ENCODE measurements at places on chromosomes 1 and 21.

GRCh38 chr1:227042292-227042691 is 102.2 kb downstream of the COQ8A start:
- no peak for DNase-seq

DNA sequence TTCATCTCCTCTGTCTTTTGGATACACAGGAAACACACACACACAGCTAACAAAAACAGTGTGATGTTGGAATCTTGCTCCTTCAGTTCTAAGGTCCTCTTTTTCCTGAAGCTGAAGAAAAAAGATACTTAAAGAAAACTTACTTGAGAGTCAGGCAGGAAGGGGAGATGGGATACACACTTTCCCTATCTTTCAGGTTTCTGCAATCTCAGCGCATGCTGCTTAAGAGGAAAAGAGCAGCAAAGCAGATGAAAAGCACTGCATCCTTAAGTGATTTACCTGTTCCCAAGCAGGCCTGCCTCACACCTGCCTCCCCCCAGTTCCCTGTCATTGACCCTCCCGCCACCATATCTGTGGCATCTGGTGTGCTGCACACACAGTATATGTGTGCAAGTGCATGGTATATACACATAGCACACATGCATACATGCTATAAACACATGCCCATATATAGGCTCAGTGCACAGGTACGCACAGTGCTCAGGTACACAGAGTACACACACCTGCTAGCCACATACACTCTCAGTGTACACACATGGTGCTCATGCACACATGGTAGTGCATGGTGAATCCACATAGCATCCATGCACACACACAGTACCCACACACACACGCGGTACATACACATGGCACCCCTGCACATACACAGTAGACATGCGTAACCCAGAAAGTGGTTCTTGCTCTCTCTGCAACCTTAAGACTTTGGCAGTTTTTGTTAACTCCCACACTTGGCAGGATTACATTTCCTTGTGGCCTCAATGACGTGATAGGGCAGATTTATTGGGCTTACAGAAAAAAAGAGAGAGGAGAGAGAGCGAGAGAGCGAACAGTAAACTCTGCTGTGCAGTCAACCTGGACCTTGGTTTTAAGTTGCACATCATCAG is 166.9 kb downstream of the TOMM20 start:
- no peak for DNase-seq

DNA sequence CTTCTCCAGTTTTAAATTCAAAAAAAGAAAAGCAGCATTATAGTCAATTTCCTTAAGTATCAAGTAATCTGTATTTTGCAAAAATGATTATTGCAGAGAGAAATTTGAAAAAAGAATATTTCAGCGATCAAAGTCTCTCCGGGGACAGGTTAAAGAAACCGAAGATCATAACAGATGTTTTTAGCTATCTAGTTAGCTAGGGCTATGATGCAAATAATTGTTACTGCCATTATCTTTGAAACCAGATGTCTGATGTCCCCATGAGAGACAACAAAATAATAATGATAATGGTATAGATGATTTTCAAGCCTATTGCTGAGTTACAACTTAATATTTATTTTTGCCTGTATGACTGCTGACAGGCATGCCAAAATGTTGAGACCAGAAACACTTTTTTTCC is 1326.0 kb downstream of the PLA2G4A start:
- DNase-seq, result no peak

DNA sequence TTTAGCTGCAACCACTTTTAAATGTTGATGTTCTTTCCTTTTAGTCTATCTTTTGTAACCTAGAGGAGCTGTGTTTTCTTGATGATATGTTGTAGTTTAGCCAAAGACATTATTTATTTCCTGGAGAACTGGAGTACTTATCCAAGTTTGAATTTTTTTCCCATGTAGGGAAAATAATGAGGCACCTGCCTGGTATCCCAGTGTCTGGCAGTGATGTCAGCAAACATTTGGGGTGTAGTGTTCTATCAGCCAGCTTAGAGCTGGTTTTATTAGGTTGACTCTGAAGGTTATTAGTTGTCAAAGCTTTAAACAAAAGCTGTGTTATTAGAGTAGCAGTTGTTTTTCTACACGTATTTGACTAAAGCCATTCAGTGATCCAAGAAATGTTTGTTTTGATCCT is 3.2 kb downstream of the CTPS1 start:
- DNase-seq, result no peak

- no peak for DNase-seq
Measured at GRCh38 chr1:174743654-174744561, 255.8 kb upstream of the CACYBP start.

DNA sequence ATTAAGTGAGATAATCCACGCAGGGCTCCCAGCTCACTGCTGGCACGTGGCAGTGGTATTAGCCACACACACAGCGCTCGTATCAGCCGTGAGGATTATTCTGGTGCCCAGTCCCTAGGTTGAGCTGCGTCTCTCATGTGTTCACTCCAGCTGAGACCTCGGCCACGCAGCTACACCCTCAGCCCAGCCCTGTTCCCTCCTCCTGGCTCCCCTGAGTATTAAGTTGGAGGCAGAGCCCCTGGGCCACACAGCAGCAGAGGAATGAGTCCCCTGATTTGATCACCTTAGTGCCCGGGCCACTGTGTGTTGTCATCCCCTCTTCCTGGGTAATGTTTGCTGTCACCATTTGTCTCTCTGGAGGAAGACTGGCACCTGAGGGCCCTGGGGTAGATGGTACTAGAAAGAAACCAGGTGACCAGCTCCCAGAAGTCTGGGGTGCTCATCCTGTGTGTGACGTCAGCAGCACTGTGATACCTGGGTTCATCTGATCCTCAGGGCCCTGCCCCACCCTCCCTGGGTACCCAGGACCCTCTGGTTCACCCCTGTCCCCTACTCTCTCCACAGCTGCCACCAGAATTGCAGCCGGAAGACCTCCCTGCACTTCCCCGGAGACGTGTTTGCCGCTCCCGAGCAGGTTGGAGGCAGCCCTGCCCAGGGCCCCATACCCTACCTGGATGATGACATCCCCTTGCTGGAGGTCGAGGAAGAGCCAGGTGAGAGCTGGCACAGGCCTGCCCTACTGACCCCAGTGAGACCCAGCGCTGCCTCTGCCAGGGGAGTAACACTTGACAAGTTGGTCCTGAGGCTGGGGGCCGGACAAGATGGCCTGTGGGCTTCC is 40.1 kb downstream of the DISP3 start:
- no peak for DNase-seq

- DNase-seq, result no peak
Measured at GRCh38 chr21:41164052-41164451, 3.9 kb upstream of the BACE2 start.

- DNase-seq, result no peak
Measured at GRCh38 chr1:58409890-58410289, 136.6 kb downstream of the OMA1 start.

GRCh38 chr1:97243973-97244560 is 522.5 kb downstream of the PTBP2 start:
- no peak for DNase-seq

DNA sequence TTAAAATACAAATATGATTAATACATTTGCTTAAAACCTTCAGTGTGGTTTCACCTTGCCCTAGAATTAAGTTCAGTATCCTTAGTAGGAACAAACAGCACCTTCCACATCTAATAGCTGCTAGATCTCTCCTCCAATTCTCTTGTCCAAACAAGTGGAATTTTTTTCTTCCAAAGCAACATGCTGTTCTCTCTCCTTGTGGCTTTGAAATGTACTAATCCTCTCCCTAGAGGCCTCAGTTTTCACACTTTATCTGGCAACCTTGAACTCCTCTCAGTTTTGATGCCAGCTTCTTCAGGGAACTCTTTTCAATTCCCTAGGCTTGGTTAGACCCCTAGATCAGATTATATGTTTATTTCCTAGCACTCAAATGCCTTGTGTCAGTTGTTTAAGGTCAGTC is 87.0 kb downstream of the GLUL start:
- no peak for DNase-seq

DNA sequence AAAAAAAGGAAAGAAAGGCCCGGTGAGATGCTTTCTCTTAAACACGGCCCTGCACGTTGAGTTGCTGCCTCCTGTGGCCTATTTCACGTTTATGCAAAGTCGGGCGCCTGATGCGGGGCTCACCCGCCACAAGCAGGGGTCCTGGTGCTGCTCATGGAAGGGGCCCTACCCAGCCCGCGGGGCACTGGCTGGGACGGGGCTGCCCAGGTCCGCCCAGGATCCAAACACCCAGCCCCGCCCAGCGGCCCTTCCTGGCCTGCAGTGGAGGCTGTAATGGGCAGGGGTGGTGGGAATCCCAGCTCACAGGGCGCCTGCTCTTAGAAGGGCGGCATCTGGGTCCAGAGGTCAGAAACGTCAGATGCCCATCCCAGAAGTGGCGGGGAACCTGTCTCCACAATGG is 1.6 kb downstream of the COL6A2 start:
- no peak for DNase-seq
